ENCODE measurements at places on chromosomes 4 and X.
A peak's percentile ranks its signal among the peaks of the same experiment; 100 is the strongest.

DNA sequence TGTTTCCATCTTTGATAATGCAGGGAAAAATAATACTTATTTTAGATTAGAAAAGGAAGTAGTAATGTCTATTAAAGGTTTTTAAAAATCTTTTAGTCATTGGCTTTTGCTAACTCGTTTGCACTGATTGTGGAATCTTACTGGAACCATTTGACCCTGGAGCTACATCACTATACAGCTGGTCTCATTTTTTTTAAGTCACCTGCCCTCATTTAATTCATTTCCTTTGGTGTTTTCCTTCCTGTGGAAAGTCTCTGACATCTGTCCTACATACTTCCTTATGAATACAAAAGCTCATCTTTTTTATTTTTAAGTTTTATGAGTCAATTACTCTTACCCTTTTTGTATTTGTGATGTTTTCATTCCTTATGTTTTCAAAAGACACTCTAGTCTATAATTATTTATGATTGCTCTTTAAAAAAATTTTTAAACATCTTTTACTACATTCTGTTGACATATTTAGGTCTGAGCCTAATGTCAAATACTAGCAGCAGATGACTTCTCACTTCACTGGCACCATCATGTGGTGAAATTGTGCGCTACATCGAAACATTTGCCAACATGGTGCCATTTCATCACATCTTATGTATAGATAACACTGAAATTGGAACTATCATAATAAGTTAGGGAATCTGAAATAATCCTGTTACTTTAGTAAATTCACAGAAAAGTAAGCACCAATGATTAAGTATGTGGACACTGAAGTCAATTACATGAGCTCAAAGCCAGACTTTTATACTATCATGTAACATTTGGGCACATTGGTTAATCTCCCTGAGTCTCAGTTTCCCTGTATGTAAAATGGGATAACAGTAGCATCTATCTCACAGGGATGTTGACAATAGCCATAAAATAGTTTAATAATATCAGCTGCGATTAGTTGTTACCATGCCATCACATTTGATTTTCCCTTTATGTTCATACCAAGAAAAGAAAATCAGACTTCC, 9.4 kb upstream of the MMAA start:
- DNase-seq = peak; percentile 80

GRCh38 chr4:5638976-5639375, 69.4 kb downstream of the EVC2 start:
- DNase-seq = no peak

GRCh38 chr4:95409127-95409526, 139.6 kb downstream of the UNC5C start:
- no peak for DNase-seq

DNA sequence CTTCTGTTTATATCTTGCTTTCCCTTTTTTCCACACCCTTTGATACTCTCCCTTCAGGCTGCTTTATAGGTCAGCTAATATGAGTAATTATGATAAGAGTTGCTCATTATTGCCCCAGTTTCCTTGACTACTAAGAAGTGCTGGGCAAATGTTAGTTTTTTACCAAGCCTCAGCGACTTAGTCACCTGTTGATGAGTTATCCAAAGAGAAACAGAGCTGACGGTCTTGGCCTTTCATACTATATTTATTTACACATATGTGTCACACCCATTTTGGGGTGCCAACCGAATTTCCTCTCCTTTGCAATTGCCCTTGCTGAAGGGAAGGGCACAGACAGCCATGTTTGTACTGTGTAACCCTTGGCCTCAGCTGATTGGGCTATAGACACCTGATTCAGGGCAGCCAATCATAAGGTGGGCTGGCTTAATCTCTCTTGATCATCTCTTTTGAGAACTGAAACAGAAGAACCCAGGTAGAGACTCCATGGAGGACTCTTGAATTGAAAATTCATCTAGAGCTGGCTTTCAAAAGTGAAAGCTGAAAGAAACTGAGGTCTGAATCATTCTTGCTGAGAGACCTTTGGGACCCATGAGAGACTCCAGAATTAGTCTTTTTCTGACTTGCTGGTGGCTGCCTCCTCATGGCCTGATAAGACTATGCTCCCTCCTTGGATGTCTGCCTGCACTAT, 111.7 kb upstream of the RPS6KA3 start:
- DNase-seq = peak; percentile 58

- peak; percentile 25 for DNase-seq
Measured at GRCh38 chrX:119981286-119982070, 37.9 kb upstream of the NKAP start.

Data from activated CD4-positive, alpha-beta T cell treated with anti-CD3 and anti-CD28 coated beads for 48 hours (primary cell).